Ovary (tissue), 10 donors: ENCODE measurements at places on chromosomes 12 and 14. TPM values are rescaled to one million over a fixed set of nuclear protein-coding genes. Genes with fewer than 3 reads are reported as not detected.

DNA sequence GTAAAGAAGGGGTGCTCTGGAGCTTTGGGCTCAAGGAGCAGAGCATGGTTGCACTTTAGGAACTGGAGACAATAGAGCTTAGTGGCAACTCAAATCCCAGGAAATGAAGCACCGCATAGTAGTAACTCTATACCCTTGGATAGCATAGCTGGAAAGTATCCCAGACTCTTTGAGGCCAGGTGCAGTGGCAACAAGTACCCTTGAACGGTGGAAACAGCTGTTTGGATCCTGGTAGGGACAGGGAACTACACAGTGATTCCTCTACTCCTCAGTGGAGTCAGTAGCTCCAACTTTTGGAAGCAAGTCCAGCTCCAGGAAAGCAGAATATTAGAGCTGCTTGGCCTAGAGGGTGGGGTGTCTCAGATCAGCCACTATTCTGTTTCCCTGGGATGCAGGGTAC, 129.0 kb upstream of the WSCD2 start:
- DNase-seq = no peak

DNA sequence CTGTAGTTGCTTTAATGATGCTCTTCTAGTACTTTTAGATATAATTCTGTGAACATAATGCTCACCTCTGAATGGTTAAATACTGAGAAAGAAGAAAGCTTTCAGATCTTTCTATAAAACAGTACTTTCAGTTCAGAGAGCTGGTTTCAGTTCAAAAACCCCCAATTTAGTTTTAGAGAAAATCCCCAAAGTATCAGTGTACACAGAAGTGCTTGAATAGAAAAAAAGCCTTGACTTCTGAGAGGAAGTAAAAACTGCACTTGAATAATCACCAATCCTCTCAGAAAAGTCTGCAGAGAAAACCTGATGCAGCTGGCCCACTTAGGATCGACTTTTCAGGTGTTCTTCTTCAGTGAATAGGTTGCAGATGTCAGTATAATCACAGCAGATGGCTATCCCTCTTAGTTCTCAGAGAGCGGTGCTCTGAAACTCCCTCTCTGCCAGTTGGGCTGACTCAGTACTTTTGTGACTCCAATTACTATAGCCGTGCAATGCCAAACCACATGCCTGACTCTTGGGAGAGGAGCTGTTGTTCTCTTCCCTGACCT, 616.3 kb downstream of the LRFN5 start:
- no peak for DNase-seq

- no peak for DNase-seq
These were observed 8.3 kb downstream of the OR11G2 start for GRCh38 chr14:20198991-20199390.

GRCh38 chr12:47982311-47982710, 18.9 kb downstream of the TMEM106C start:
- DNase-seq = no peak

GRCh38 chr14:33916663-33917565, 34.0 kb downstream of the EGLN3 start:
- DNase-seq = no peak

DNA sequence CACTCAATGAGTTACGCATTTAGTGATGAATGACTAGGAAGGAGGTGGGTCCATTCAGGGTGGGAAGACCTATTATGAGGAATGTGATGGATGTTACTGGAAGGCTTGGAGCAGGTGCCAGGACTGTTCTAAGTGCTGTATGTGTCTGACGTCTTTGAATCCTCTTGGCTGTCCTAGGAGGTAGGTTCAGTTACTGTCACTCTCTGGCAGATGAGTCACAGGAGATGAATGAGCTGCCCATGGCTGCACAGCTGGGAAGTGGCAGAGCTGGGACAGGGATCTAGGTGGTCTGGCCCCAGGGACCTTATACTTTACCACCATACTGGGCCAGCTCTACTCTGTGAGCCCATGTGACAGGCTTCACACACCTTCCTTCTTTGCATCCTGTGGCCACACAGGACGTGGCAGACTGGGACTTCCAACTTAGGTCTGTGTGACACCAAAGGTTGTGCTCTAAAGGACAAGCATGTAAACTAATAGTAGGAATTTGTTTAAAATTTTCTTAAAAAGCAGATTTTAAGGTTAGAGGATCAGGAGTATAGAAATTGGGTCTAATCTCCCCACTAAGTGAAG, 24.0 kb downstream of the TCTN1 start:
- no peak for DNase-seq

The CLEC1B gene
- polyA plus RNA-seq = 0.47 TPM

GRCh38 chr12:49232940-49233841, 31.7 kb upstream of the TUBA1C start:
- peak; percentile 63 for DNase-seq

The LMNTD1 gene
- polyA plus RNA-seq = not detected

- DNase-seq = no peak
These were observed 61.3 kb downstream of the C12orf50 start for GRCh38 chr12:87967871-87968270.

DNA sequence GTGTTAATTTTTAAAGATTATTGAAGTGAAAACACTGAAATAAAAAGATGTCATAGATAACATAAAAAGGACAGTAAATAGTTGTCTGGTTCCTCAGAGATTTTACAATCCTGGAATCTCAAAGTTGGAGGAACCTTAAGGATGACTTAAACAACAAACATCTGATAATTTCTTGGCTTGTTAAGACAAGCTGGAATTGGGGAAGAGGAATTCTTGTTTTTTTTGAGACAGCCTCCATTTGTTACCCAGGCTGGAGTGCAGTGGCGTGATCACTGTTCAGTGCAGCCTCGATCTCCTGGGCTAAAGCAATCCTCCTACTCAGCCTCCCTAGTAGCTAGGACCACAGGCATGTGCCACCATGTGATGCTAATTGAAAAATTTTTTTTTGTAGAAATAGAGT, 2.3 kb downstream of the ZNF410 start:
- no peak for DNase-seq

- DNase-seq = no peak
These were observed 391.4 kb downstream of the C12orf75 start for GRCh38 chr12:105721891-105722290.

The EML1 gene
- 4.4 TPM for polyA plus RNA-seq

The FLRT2 gene
- polyA plus RNA-seq = 80.5 TPM
